ENCODE measurements at places on chromosomes 6 and 20.

DNA sequence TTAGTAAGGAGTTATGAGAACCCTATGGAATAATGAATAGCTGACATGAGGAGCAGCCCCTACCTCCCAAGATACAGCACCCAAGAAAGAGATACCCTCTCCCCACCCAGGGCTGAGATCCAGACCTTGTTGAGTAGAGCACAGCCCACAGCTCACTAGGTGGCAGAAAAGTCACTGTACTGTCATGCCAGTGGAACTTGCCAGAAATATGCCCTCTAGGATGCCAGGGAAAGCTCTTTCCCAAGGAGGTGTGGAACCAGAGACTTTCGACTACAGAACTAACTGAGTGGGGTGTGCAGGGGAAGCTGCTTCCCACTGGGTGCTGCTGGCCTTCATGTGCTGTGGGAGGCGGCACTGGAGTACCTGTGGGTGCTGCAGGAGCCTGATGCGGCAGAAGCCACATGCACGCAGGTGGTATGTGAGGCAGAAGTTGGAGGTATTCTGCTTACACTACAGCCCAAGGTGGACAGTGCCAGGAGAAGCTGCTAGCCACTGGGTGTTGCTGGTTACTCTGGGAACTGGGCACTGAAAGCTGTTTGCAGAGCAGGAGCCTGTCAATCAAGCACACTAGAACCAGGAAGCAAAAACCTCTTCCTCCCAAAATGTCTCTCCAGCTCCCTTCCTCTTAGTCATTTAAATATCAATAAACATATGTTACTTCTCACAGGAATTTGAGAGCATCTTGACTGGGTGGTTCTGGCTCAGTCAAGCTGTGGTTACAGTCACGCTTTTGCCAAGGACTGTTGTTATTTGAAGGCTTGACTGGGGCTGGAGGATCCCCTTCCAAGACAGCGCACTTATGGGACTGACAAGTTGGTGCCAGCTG is 17.8 kb downstream of the ARMC12 start:
- DNase-seq: no peak

- DNase-seq: no peak
These were observed 18.1 kb downstream of the NPEPL1 start for GRCh38 chr20:58710481-58711265.

DNA sequence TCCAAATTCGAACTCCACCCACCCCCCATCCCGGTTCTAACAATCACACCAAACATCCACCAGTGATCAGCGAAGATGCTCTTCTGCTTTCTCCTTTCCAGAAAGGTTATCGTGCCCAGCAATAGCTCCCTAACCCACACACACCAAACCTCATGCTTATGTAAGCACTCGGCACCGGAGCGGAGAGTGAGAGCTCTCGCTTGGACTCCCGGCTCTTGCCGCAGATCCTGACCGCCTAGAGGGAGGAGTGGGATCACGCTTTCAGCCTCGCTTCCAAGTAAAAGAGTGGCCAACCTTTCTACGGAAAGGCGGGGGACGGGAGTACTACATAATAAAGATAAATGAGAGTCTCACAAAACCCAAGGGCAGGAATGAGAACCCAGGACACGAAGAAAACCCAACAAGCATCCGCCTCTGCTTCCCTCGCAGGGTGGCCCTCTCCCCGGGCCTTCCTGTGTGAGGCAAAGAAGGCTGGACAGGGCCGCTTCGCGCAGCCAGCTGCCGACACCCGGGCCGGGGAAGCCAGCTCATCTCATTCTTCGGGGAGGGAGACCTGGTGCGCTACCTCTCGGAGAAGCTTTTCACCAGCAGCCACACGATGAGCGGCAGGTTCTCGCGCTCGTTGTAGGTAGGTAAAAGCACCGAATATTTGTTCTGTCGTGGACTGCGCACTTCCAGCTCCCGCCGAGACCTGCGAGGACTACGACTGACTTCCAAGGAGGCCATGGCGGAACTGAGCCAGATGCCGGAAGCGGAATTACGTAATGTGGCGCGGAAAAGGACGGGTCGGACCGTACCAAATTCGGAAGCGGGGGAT is at the start of gene DPM1:
DPM1 (minus strand) TSS at position 735 of the 817 bp plus-strand sequence; CDS start at position 726, 9 bp downstream.
- DNase-seq: peak; percentile 75

DNA sequence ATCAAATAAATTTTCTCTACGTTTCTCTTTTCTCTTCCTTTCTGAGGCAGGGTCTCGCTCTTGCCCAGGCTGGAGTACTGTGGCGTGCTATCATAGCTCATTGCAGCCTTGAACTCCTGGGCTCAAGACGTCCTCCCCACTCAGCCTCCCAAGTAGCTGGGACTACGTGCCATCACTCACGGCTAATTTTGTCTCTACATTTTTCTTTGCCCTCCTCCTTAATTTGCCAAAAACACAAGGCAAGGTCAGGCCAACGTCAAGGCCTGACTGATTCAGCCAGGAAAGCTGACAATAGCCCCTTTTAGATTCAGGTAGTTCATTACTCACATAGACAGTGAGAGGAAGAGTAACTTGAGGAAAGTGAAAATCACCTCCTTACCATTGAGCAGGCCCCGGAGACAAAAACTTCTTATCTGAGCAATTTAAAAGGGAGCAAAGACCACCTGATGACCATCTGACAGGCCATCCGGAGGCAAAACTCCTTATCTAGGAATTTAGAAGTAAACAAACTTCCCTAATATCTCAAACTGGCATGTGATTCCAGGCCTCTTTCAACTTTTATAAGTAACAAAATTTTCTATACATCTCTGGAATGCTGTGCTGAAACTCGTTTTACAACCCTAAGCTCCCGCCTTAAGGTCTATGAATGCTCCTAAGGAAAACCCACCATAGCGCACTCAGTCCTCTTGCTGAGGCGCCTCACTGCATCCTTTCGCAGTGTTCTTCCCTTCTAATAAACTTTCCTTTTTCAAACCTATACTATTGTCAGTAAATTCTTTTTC is 42.1 kb upstream of the SRPK1 start:
- no peak for DNase-seq

- no peak for DNase-seq
These were observed 31.0 kb downstream of the TIAM2 start for GRCh38 chr6:155026022-155026705.

GRCh38 chr6:159249752-159250151 is 80.6 kb downstream of the FNDC1 start:
- no peak for DNase-seq

- no peak for DNase-seq
These were observed 159.0 kb upstream of the NOX3 start for GRCh38 chr6:155614606-155615005.

GRCh38 chr6:17100806-17101205 is 1.0 kb upstream of the STMND1 start:
- DNase-seq: no peak

- no peak for DNase-seq
These were observed 202.6 kb downstream of the SOD2 start for GRCh38 chr6:159490298-159490937.

DNA sequence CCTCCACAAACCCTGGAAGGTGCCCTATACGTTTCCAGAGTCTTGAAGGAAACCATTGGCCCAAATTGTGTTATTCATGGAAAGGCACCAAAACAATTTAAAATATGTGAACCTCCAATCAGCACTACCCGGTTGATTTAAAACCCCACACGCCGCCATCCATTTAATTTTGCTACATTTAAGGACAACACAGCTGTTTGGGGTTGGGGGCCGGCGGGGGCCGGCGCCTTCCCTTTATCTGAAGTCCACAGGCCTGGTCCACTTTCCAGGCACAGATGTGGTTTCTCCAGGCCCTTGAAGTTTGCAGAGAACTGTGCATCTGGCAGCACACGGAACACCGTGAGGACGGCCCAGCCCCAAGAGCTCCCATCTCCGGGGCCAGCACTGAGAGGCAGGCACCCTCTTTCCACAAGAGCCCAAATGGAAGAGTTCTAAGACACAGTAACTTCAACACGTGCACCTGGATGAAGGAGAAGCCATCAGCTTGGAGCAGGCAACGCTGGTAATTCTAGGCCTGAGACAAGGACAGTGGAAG is 16.8 kb upstream of the FRMD1 start:
- DNase-seq: no peak

DNA sequence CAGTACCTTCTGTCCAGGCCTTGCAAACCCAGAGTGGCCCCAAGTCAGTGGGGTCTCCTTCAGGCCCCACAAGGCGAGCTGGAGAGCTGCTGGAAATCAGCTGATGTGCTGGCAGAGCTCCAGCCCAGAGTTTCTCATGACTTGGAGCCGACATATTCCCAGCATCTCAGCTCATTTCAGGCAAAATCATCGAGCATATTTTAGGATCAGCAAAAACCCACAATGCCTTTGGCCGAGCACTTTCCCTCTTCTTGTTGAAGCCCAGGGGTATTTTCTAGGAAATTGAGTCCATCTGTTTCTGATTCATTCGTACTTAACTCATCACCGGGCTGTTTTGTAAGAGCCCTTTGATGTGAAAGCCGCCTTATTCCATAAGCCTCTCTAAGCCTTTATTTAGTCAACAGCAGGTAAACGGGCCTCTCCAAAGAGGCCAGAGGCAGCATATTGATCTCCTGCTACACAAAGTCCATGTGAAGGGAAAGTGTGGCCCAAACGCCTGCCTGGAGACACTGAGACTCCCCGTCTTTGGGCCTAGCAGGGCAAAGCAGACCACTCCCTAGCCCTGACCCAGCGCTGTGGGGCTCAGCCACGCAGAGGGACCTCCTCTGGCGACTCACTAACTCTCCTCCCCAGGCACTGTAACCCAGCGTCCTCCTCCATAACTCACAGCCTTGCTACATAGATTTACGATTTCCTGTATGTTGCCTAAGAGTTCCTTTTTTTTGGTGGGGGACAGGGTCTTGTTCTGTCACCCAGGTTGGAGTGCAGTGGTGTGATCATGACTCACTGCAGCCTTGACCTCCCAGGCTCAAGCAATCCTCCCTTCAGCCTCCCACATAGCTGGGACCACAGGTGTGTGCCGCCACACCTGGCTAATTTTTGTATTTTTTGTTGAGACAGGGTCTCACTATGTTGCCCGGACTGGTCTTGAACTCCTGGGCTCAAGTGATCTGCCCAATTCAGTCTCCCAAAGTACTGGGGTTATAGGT is 12.1 kb upstream of the C20orf203 start:
- DNase-seq: no peak

- no peak for DNase-seq
These were observed 5.4 kb upstream of the KCNQ5 start for GRCh38 chr6:72616406-72617015.

DNA sequence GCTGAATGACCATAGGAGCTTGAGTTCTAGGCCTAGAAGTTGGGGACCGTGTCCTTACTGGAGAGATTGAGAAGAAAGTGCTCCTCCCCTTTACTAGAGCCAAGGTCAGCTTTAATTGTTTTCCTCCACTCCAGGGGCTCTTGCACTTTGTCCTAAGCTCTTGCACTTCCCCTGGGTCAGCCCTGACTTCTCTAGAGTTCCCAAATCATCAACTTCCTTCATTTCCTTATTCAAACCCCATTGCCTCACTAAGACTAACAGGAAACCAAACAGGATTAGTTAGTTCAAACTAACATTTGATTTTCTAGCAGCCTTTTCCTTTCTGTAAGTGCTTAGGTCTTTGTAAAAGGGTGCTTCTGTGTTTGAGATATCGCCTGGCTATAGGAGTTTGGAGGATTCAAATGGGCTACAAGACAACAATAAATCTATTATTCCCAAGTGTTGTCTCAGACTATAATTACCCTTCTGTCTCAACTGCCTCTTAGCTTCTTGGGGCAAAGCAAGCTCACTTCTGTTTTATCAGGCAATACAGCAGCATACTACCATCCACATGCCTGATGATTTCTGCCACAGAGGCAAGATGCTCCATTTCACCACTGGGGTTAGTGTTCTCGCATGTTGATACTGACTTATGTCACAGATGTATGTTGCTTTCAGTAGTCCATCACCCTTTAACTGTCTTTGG is 12.8 kb upstream of the DTNBP1 start:
- no peak for DNase-seq

DNA sequence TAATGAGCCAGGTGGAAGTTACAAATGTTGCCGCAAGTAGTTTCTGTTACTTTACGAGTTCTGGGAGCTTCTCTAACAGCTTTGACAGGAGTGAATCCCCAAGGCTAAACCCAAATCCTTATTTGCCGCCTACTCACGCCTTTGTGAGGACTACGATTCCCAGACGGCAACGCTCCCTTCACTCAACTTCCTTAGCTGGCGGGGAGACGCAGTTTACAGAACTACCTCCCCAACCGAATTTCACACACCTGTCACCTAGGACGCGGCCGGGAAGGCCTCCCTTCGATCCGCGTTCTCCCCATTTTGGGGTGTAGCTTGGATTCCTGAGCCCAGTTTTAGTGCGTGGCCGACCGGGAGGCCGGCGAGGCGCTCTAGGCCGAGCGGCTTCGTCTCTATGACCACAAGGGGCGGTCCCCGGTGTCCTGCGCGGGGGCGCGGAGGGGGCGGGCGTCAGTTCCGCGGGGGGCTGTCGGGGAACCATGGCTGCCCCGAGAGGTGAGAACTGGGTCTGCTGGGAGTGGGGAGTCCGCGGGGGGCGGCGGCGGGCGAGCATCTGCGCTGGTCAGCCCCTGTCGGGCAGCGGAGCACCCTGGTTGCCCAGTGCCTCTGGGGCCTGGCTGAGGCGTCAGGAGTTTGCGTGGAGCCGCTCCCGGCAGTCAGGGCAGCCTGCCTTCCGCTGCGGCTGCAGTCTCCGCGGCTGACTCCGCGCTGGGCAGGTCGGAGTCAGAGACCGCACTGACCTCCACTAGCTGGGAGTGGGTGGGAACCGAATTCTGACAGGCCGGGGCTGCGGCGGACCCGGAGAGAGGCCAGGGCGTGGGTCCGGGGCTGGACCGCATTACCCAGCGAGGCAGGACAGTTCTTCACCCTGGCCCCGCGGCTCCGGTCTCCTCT is at the start of gene SLC35A1:
SLC35A1 (plus strand) TSS at position 450 of the 894 bp plus-strand sequence; CDS start at position 480, 30 bp downstream.
- peak; percentile 66 for DNase-seq

DNA sequence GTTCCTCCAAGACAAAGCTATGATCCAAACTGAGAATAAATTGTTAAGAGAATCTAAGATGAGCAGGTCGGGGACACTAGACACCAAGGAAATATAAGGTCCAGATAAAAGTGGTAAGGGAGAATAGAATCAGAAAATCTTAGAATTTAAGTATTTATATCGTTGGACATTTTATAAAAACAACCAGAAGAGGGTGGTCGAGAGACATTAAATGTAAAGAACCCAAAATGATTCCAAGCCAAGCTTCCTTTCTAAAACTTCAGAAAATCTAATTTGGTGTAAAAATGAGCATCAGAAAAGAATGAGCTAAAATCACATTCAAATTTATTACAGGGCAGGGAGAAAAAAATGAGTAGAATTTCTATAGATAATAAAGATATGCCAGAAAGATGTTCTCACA is 97.8 kb upstream of the OGFRL1 start:
- no peak for DNase-seq

GRCh38 chr6:87944541-87944954 is 103.1 kb upstream of the SPACA1 start:
- DNase-seq: no peak

DNA sequence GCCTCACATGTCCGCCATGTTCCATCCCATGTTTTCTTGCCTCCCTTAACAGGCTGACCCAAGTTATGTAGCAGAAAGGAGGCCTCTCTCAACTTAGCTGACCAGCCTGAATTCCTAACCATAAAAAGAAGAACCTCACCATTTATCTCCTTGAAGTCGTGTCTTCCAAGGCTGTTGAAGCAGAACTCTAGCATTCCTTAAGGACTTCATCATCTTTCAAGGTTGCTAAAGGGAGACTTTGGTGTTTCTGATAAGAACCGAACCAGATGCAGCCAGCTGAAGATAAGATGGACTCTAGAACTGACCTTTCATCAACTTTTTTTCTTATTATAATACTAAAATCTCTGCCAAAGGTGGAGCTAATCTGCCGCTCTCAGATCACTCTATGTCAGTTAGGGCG is 571.7 kb upstream of the SLC35B3 start:
- no peak for DNase-seq
